Peyer's patch (tissue), 4 donors: ENCODE measurements at places on chromosomes 13 and 19. TPM values are rescaled to one million over a fixed set of nuclear protein-coding genes. Genes with fewer than 3 reads are reported as not detected.

DNA sequence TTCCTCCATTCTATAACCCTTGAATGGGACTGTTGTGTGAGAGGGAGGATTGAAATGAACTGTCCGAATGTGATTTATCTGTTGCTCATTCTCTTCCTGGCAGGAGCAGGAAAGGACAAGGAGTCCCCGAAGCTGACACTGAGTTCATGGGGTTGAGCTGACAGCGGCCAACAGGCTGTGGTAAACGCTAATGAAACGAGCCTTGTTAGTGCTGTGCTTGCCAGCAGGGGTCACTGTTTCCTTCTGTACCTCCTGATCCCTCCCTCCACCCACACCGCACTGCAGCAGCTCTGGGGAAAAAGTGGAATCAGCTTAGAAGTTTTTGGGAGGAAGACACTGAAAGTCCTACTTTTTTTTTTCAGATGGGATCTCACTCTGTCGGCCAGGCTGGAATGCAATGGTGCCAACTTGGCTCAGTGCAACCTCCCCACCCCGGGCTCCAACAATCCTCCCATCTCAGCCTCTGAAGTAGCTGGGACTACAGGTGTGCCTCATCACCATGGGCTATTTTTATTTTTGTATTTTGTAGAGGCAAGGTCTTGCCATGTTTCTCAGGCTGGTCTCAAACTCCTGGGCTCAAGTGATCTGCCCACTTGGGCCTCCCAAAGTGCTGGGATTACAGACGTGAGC, 6.7 kb upstream of the ZNF761 start:
- peak; percentile 69 for DNase-seq

DNA sequence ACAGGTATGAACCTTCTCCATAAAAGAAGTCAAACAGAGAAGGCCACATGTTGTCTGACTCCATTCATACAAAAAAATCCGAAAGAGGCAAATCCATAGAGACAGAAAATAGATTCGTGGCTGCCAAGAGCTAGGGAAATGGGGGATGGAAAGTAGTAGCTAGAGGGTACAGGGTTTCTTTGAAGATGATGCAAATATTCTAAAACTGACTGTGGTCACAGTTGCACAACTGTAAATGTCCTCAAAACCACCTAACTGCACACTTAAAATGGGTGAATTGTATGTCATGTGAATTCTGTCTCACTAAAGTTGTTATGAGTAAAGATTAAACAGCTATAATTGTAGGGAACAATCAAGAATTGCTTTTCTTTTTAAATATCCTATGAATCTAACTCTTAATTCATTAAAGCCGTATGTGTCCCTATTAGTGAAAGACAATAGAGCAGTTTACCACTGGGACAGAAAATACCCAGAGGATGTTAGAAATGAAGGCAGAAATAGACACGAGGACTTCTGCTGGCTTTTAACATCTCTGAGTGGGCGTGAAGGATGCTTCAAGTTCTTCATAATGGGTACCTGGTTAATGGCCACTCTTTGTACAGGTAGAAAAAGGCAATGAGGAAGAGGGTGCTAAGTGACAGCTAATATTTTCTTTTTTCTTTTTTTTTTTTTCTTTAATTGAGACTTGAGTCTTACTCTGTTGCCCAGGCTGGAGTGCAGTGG, 21.2 kb downstream of the INSR start:
- no peak for DNase-seq

DNA sequence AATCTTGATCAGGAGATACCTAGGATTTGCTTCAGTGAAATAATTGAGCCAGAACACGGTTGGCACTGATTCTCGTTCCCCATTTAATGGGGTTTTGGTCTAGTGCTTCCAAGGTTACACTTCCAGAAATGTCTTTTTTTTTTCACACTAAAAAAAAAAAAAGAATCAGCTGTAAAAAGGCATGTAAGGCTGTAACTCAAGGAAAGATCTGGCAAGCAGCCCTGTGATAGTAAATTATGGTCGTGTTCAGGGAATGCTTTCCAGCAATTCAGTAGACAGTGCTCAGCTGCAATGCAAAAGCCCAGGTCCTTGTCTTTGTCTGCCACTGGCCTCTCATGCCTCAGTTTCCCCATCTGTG, 27.2 kb upstream of the NDUFS7 start:
- no peak for DNase-seq

DNA sequence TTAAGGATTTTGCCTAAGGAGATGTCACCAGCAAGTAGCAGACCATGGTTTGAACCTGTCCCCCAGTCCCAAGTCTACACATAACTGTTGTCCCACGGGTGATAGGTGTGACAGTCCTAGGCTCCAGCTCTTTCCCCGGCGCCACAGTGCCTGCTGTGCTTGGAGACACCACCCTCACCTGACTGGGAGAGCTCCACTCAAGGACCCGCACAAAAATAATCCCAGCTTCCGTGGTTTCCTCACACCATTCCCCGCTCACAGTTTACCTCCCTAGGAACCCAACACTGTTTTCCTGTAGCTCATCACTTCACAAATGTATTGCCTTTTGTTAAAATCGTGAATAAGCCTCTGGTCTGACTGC, 19.8 kb upstream of the RASA3 start:
- peak; percentile 32 for DNase-seq

- no peak for DNase-seq
Observed at GRCh38 chr13:33080972-33081590, 64.9 kb downstream of the KL start.

DNA sequence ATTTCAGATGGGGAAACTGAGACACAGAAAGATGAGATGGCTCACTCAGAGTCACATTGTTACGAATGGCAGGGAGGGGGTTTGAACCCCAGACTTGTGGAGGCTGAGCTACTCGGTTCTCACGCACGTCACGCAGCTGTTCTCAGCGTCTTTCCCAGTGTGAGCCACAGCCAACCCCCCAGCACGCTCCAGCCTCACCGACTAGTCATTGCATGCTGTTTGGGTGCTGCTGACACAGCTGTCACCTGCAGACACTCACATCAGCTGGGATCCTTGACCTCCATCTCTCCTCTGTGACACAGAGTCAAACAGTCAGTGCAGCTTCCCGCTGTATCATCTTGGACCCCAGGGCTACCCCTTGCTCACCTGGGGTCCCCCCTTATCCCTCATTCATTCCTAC, 2.4 kb upstream of the NCAN start:
- no peak for DNase-seq

- no peak for DNase-seq
Observed at GRCh38 chr19:7450243-7451223, 38.3 kb downstream of the PEX11G start.

DNA sequence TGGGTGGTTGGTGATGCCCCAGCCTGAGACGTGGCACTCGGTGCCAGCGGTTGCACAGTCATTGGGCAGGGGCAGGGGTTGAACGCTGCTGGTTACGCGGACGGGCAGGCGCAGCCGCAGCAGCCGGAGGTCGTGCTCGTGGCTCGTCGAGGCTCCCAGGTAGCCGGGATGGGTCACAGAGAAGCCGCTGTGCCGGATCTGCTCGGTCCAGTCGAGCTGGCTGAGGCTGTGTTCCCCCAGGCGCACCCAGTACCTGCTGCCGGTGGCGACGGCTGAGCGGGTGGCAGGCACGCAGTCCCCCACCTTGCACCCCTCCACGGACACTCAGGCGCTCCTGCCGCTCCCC, 2.9 kb downstream of the KLK12 start:
- no peak for DNase-seq

DNA sequence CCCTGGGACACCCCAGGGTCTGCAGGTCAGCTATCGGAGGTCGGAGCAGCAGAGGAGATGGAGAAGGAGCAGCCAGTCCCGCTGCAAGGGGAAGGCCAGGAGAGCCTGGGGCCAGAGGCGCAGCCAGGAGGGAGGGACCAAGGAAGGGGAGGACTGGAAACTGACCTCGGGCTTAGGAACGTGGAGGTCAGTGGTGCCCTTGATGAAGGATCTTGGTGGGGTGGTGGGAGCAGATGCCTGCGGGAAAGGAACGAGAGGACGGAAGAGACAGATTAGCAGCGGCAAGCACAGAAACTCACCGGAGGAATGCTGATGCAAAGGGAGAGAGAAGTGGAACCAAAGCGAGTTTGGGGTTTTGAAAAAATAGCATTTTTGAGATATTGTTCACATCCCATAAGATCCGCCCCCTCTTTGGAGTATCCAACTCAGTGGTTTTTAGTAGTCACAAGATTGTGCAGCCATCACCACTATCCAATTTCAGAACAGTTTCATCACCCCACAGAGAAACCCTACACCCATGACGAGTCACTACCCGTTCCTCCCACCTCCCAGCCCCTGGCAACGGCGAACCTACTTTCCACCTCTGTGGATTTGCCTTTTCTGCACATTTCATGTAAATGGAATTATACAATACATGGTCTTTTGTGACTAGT, 22.1 kb downstream of the PLEKHF1 start:
- DNase-seq, result no peak

DNA sequence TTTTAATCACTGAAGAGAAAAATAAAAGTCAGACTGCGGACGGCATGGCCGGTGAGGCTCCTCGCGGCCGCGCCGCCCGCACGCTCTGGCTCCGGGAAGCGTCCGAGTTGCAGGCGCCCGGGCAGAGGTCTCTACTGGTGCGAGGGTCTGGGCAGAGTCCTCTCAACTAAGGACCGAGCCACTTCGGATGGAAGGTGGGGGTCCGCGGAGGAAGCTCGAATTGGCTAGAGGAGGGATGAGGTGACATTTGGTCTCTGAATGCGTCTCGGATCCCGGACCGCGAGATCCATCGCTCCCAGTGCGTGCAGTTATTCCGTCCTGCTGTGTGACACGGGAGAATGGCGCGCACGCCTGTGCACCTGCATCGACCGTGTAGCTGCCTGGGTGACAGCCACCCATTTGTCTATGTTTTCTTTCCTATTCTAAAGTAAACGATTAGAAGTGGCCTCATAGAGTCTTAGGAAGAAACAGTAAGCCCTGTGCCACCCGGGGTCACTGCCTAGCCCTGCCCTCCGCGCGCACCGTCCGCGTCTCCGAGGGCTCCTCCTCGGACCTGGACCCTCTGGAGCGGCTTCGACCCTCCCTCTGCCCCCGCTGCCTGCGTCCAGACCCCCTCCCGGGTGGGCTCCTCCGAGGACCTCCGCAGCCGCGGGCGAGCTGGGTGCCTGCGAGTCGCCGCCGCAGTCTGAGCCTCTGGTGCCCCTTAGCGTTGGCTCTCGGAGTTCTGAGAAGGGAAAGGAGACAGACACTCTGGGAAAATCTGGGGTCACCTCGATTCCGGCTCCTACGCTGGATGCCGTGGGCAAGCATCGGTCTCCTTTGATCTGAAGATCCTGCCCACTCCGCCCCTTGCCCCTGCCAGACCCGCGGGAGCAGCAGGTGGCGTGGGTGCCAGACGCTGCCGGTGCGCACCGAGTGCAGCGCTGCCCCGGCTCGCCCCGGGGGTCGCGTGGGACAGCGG, 347.4 kb downstream of the LIG4 start:
- no peak for DNase-seq

- DNase-seq, result peak; percentile 40
Observed at GRCh38 chr13:50893211-50893852, 16.3 kb upstream of the RNASEH2B start.

DNA sequence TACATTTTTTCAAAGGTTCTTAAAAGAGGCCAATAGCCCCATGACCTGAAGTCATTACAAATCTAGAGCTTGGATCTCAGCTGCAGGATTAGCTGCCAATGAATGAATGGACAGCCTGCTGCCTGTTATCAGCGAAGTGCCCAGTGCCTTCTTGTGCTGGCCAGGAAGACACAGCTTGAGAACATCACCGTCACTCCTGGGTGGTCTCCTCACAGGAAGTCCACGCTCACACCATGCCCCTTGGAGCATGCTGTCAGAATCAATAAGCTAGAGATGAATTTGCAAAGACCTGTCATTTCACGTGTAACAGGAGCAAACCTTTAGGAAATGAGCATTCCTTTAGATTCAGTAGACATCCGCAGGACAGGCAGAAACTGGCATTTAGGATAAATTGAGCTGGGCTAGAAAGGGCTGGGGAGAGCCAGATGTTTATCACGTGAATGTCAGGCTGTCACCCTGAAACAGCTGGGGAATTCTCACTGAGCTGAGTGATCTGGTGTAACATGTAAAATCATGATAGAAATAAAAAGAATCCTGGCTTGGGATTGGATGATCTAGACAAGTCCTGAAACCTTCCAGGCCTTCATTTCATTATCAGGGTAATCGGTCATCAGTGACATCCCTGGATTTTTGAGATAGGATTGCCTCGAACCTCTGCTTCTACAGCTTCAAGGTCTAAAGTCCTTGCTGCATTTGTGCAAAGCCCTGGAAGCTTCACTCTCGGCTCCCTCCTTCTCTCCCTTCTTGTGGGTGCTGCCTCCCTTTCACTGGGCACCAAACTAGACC, 49.9 kb upstream of the MEDAG start:
- no peak for DNase-seq

Gene POSTN
- total RNA-seq, result 3.2 TPM

Gene HSD11B1L
- total RNA-seq, result 17.3 TPM

Gene SIAH3
- total RNA-seq, result not detected

Gene IL12RB1
- total RNA-seq, result 3.2 TPM

Gene CD70
- not detected for total RNA-seq

Gene PSG3
- not detected for total RNA-seq

Gene KLK15
- not detected for total RNA-seq

Gene MCOLN1
- total RNA-seq, result 20.6 TPM

Gene PNMA8A
- total RNA-seq, result 0.28 TPM

Gene UBE2S
- total RNA-seq, result 9.1 TPM
